ENCODE measurements at places on chromosomes 2 and 18. TPM values are rescaled to one million over a fixed set of nuclear protein-coding genes. Genes with fewer than 3 reads are reported as not detected.

DNA sequence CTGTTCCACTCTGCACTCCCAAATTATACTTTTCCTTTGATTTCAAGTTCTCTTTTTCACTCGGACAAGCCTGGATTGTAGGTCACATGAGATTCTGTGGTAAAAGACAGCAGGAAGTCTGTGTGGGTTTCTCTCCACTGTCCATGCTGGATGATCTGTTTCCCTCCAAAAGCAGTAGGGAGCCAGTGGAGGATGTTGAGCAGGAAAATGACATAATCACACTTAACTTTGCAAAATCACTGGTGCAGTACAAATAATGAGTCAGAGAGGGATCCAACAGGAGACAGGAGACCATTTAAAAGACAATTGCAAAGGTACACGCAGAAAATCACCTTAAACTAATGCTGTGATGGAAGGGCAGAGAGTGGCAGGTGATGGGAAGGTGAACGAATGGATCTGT is 301.3 kb downstream of the ZNF407 start:
- H3K4me3 ChIP-seq, result no peak overlapping the region
- no peak for DNase-seq
- H3K27me3 ChIP-seq, result no peaks in the 10 kb centered on the region

DNA sequence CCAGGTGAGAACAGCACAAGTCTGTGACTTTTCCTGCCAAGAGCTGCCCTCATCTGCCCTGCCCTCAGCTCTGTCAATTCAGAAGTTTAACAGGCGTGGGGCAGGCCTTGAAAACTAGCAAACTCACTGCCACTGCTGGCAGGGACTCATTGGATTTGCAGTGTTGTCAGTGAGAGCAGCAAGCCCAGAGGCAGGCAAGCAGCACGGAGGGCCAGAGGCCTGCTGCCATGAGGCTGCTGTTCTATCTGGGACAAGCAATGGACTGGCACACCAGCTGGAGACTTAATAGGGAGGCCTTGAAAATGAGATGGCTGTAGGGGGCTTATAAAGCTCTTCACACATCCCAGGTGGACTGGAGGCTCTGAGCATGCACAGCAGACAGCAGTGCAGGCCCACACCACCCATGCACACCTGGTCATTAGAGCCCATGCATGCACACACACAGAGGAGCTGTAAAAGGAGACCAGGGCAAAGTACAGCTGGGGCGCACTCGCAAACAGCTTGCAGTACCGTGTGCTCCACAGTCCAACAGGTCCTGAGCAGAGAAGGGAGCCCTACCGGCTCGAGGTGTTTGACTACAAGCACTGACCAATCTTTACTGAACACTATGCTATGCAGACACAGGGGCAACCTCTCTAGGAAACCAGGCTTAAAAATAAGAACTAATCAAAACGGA is 28.7 kb downstream of the MGAT4A start:
- H3K4me3 ChIP-seq, result no peak overlapping the region
- H3K27me3 ChIP-seq, result no peaks in the 10 kb centered on the region
- no peak overlapping the region for H3K27ac ChIP-seq
- no peaks in the 10 kb centered on the region for H3K36me3 ChIP-seq

DNA sequence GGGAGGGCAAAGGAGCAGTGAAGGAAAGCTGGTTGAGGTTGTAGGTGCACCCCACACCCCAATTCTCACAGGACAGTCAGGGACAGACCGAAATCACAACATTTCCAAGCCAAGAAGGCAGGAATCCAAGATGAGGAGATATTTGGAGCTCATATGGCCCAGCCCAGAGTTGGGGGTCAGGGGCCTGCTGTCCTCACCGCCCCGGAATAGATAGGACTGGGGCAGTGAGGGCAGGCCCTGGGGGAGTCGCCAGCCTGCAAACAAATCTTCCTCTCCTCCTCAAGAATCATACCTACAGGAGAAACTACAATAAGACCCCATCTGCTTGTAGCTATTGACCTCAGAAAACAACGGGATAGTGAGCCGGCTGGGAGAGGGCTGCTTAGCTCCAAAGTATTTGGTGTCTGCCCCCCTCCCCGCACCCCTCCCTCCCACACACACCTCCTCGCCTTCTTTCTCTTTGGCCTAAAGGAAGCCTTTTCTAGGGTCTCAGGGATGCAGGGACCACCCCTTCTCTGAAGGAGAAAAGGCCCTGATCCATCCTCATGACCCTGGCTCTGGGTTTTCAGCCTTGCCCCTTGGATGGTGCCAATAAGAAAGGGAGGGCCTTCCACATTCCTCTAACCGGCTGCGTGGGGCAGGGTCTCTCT is 3.8 kb downstream of the EN1 start:
- H3K27me3 ChIP-seq, result no peaks in the 10 kb centered on the region
- no peak for DNase-seq
- H3K4me3 ChIP-seq, result no peak overlapping the region
- no peak overlapping the region for H3K27ac ChIP-seq
- H3K36me3 ChIP-seq, result no peaks in the 10 kb centered on the region

DNA sequence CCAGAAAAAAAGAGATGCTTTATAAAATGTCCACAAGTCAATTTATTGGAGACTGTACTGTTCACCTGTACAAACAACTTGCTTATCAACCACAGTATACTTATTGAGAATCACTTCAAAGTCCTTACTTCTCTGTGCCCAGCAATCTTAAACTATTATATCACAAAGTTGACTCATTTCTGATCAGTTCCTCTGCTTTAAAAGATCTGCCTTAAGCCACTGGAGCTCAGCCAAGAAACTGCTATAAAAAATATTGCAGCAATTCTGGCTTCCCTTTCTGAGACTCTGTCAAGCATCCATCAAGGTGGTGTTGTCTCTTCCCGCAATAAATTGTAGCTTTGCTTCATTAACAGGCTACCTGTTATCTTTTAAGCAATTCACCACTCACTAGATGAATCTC is 375.2 kb upstream of the SPHKAP start:
- H3K27me3 ChIP-seq, result no peaks in the 10 kb centered on the region
- no peaks in the 10 kb centered on the region for H3K4me1 ChIP-seq
- H3K4me3 ChIP-seq, result no peak overlapping the region
- H3K36me3 ChIP-seq, result no peaks in the 10 kb centered on the region
- no peak for DNase-seq

DNA sequence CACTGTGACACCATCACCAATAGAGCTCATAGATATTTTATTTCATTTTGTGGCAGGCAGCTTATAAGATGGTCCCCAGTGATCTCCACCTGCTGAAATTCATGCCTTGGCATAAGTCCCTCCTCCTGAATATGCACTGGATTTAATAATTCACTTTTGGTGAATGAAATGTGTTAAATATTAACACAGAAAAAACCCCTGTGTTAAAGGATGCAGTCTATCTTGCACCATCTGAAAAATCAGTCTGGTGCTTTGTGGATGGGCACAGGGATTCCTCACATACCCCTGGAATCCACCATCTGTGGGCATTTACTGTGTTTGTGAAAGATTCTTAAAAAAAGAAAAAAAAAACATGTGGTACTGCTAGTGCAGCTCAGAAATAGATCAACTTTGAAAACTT is 26.1 kb upstream of the WIPF1 start:
- no peak overlapping the region for H3K4me3 ChIP-seq
- H3K27ac ChIP-seq, result no peak overlapping the region
- H3K4me1 ChIP-seq, result no peaks in the 10 kb centered on the region
- DNase-seq, result no peak

GRCh38 chr2:84781942-84782716 is 98.8 kb downstream of the TRABD2A start:
- H3K27ac ChIP-seq, result no peak overlapping the region
- no peak overlapping the region for H3K4me3 ChIP-seq
- no peak for DNase-seq
- H3K4me1 ChIP-seq, result no peaks in the 10 kb centered on the region

- no peak overlapping the region for H3K27ac ChIP-seq
- no peak for DNase-seq
- H3K27me3 ChIP-seq, result no peaks in the 10 kb centered on the region
- no peaks in the 10 kb centered on the region for H3K36me3 ChIP-seq
- H3K4me1 ChIP-seq, result peaks cover 9% of the 10 kb centered on the region
Measured at GRCh38 chr2:72916743-72917137, 579 bp upstream of the EMX1 start.

GRCh38 chr2:98895901-98896300 is 40.1 kb downstream of the CRACDL start:
- H3K27ac ChIP-seq, result no peak overlapping the region
- H3K27me3 ChIP-seq, result no peaks in the 10 kb centered on the region
- no peaks in the 10 kb centered on the region for H3K36me3 ChIP-seq
- H3K4me3 ChIP-seq, result no peak overlapping the region
- no peaks in the 10 kb centered on the region for H3K4me1 ChIP-seq

Gene TDRD15
- 0.23 TPM for total RNA-seq

- peak; percentile 33 for DNase-seq
- H3K4me1 ChIP-seq, result no peaks in the 10 kb centered on the region
- H3K27me3 ChIP-seq, result no peaks in the 10 kb centered on the region
- no peaks in the 10 kb centered on the region for H3K36me3 ChIP-seq
- no peak overlapping the region for H3K27ac ChIP-seq
Measured at GRCh38 chr2:164479460-164479859, 141.8 kb downstream of the GRB14 start.

Measured in ovary (tissue), 10 donors.